Right renal cortex interstitium (tissue), 3 donors: ENCODE measurements at places on chromosomes 4 and X. TPM values are rescaled to one million over a fixed set of nuclear protein-coding genes. Genes with fewer than 3 reads are reported as not detected.

- no peak for DNase-seq
Measured at GRCh38 chr4:184102927-184103326, 114.7 kb downstream of the ENPP6 start.

DNA sequence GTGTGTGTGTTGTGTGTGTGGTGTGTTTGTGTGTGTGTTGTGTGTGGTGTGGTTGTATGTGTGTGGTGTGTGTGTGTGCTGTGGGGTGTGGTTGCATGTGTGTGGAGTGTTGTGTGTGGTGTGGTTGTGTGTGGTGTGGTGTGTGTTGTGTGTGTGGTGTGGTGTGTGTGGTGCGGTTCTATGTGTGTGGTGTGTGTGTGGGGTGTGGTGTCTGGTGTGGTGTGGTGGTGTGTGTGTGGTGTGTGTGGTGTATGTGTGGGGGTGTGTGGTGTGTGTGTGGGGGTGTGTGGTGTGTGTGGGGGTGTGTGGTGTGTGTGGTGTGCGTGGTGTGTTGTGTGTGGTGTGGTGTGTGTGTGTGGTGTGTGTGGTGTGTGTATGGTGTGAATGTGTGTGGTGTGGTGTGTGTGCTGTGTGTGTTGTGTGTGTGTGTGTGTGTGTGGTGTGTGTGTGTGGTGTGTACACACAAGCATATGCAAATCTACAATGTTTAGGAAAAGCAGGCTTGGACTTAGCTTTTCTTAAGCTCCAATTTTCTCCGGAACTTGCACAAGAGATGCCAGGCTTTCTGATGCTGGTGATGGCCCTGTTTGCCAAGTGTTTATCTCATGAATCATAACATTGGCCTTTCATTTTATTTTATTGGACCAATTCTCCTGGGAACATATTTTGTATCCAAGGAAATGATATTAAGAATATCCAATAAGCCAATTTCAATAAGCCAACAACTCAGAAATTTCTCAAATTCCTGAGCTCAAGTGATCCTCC, 148.7 kb downstream of the SPATA18 start:
- DNase-seq: no peak

GRCh38 chrX:30153881-30154260, 61.5 kb upstream of the MAGEB2 start:
- no peak for DNase-seq

PASD1 gene
- polyA plus RNA-seq: not detected

MAGEB1 gene
- polyA plus RNA-seq: not detected
